ENCODE measurements at places on chromosomes 12 and 14.

DNA sequence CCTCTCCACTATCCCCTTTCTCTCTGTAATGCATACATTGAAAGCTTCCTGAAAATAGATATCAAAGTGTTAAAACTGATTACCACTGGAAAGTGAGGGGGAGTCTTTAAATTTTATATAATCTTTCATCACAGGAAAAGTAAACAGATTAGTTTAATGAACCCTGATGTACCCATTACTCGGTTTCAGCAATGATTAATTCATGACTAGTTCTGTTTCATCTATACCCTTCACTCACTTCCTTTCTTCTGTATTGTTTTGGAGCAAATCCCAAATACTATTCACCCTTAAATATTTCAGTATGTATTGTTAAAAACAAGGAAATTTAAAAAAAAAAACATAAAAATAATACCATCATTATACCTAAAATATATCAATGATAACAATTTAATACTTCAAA, 67.3 kb upstream of the TMCC3 start:
- no peak for DNase-seq

DNA sequence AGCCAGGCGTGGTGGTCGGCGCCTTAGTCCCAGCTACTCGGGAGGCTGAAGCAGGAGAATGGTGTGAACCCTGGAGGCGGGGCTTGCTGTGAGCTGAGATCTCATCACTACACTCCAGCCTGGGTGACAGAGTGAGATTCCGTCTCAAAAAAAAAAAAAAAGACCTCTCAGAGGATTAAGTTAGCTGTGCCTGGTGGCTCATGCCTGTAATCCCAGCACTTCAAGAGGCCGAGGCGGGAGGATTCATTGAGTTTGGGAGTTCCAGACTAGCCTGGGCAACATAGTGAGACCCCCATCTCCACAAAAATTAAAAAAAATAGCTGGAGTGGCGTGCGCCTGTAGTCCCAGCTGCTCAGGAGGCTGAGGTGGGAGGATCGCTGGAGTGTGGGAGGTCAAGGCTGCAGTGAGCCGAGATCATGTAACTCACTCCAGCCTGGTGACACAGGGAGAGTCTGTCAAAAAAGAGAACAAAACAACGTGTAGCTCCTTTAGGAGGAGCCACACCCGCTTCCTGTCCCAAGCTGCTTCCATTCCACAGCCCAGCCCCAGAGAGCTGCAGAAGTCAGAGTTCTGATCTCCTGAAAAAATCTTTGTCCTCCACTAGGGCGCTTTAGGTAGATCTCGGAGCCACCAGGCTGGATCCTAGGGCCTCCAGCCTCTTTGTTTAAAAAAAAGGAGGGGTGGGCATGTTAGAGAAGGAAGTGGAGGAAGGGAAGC, 11.5 kb upstream of the ULK1 start:
- DNase-seq: no peak

- DNase-seq: no peak
Observed at GRCh38 chr14:57461777-57462320, 31.8 kb downstream of the CCDC198 start.

DNA sequence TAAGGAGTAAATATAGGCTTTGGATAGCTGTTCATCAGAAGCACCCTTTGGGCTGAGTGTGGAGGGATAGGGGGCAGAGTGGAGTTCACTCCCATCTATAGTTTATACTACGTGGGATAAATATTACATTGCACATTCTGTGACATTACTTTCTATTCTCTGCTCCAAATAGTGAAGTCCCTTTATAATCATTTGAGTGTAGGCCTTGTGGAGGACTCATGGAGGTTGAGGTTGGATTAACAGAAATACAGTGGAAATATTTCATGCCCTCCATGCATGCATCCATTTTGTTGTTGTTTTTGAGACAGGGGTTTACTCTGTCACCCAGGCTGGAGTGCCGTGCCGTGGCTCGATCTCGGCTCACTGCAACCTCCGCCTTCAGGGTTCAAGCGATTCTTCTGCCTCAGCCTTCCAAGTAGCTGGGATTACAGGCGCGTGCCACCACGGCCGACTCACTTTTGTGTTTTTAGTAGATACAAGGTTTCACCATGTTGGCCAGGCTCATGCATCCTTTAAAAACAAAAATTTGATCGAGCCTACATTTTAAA, 1.4 kb downstream of the CHPT1 start:
- DNase-seq: no peak

DNA sequence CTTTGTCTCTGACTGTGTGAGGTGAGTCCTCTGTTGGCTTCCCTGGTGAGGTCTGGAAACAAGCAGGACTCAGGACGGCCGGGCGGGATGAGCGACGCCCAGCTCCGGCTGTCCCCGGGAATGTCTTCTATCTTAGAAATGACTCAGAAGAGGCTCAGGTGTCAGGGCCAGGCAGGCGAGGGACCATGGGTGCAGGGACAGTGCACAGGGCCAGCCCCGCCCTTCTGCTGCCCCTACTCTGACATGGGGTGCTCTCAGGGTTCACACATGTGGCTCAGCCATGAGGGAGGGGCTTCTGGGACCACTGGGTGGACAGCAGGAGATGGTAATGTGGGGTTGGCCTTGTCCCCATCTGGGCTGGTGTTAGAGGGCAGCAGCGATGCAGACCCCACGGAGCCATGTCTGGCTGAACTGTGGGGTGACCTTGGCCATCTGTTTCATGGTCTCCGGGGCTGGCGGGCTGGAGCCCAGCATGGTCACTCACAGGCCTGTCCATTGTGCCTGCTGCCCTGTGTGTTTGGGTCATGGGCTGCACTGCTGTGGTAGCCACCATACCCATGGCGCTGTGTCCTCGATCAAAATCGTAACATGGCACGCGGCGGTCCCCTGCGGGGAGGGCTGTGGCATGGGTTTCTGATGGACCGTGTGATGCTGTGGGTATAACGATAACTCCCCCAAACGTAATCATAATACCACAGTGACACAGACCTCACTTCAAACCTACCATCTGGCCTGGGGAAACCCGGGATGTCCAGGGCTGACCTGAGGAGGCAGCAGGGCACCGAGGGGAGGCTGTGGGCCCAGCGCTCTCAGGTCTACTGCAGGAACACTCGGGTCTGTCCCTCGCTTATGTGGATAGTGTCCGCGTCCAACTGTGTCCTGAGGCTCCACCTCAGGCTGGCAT, 368.8 kb downstream of the TMEM121 start:
- no peak for DNase-seq

GRCh38 chr14:64891173-64891838, 11.6 kb upstream of the SPTB start:
- DNase-seq: no peak

GRCh38 chr14:81801921-81802320, 268.3 kb upstream of the SEL1L start:
- DNase-seq: no peak

DNA sequence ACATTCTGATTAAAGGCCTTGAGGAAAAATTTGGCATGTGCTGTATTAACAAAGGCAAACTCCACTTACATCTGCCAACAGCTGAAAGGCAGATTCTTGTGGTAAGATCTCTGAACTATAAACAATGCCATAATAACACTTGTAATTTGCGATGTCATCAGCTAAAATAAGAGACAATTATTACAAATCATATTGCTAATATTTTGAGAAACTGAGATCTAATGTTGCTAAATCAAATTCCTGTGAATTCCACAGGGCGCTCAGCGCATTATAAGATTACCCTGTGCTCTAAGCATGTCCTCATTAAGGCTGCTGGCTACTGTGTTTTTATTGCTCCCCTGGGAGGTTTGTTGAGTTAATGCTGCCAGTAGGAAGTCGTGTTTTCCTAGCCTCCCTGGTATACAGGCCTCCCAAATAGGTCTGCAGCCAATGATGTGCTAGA, 244.8 kb downstream of the DACT1 start:
- DNase-seq: no peak

DNA sequence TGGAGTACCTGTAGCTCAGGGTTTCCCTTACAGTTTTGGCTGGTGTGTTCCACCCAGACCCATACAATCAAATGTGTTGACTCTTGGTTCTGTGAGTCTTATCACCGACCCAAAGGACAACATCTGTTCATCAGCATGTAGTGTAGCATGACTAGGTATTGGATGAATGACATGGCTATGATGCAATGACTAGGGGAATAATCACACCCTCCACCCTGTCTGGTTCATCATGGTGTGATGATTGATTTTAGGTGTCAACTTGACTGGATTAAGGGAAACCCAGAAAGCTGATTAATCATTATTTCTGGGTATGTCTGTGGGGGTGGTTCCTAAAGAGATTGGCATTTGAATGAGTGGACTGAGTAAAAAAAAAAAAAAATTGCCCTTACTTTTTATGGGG, 311.3 kb downstream of the DPF3 start:
- no peak for DNase-seq

DNA sequence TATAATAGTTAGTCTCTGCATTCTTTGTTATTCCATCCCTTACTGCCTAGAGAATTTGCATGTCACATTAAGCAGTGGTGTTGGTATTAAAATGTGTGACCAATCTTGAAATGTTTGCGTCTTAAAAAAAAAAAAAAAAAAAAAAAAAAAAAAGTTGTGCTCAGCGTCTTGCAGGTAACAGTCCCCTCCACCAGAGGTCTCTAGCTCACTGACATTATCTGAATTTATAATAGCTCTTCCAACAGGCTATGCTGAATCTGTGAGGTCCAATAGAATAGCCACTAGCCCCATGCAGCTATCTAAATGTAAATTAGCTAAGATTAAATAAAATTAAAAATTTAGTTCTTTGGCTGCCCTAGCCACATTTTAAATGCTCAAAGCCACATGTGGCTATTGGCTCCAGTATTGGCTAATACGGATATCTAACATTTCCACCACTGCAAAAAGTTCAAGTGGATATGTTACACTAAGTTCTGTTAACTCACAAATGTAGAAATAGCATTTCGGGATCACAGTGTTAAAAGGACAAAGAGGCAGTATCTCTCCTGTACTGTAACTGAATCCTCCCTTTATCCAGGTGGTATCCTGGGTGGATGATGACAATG, 28.7 kb downstream of the NKX2-8 start:
- DNase-seq: no peak

- no peak for DNase-seq
Observed at GRCh38 chr14:36935976-36936678, 236.3 kb downstream of the SLC25A21 start.

DNA sequence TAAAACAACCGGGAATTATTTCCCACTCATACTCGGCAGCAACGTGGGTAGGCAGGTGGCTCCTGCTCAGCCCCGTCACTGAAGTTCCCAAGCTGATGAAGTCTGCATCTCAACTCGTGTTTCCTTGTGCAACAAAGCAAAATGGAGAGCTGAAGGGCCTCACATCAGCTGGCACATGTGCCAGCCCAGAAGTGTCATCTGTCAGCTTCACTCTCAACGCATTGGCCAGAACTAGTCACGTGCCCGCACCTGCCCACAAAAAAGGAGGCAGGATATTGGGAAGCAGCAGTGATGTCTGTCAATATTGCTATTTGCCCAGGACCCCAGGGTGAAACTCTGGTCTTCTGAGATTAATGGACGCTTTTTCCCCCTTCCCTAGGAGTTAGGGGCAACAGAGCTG, 344.0 kb downstream of the BCL11B start:
- DNase-seq: no peak

DNA sequence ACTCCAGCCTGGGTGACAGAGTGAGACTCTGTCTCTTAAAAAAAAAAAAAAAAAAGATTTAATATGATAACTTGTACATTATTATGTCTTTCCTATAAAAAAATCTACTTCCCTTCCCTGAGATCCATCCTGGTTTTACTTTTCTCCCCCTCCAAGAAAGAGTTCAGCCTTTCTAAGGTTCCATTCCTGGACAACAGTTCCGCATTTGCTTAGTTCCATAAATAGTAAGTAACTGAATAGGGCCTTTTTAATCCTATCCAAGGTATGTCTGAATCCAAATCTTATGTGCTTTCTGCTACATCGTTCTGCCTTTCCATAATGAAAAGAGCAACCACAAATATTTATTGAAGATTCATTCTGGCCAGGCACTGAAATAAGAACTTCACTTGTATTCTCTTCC, 187.8 kb downstream of the DACT1 start:
- no peak for DNase-seq

DNA sequence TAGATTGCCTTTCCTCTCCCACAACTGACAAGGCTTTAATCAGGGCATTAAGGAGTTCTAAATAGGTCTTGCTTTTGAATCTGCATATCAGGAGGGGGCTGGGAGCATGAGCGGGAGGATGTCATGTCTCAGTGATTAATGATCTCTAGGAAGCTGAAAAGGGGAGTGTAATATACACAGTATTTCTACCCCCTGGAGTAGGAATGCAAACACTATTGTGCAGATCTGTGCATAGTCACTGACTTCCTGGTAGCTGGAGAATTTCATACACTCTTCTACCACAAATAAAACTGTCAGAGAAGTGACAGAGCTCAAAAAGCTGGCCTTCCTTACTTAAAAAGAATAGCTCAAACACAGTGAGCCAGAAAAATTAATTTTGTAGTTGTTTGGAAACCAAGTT, 65.8 kb downstream of the RIC8B start:
- DNase-seq: no peak

DNA sequence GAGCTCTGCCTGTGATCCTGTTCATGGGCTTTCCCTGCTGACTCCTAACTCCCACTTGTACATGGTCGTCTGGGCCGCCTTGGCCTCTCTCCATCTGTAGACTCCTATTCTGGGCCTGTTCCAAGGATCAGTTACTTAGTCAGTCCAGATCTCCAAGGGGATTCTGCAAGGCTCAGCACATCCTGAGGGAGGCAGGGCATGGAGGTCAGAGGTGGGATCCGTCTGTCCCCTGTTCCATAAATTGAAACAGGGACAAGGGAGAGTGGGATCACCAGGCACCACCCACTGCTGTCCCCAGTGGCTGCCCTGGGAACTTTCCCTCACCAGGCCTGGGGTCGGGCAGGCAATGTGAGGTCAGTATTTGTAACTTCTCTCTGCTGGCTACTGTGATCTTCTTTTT, 43.5 kb downstream of the KCTD10 start:
- no peak for DNase-seq

GRCh38 chr14:37247791-37248461, 50.2 kb downstream of the MIPOL1 start:
- DNase-seq: no peak

- DNase-seq: no peak
Observed at GRCh38 chr12:64332938-64333337, 57.6 kb downstream of the C12orf56 start.

DNA sequence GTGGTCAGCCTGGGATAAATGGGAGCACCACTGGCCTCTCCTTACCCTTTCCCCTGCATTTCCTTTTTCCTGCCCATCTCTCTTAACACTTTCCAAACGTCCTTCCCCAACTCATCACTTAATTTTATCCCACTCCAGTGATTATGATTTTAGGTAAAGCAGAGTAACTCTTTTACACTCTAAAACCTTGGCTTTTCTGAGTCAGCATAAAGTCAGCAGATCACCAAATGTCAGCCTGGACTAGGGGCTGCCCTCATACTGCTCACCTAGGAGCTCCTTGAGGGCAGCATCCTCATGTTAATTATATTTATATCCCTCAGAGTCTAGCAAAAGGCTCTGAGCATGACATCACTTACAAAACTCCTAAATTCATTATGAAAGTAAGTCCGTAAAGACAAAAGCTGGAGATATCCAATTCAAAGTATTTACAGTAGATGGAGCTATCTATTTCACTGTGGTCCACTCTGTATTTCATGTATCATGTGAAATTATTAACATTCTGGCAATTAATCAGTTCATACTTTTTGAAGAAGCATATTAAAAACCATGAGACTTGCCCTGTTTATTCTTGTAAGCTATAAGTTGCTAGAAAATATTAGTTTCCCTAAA, 17.0 kb upstream of the DICER1 start:
- DNase-seq: no peak

GRCh38 chr14:44960646-44961045, 1.1 kb downstream of the KLHL28 start:
- no peak for DNase-seq
